ENCODE measurements at places on chromosomes 3 and 15.
A peak's percentile ranks its signal among the peaks of the same experiment; 100 is the strongest.

DNA sequence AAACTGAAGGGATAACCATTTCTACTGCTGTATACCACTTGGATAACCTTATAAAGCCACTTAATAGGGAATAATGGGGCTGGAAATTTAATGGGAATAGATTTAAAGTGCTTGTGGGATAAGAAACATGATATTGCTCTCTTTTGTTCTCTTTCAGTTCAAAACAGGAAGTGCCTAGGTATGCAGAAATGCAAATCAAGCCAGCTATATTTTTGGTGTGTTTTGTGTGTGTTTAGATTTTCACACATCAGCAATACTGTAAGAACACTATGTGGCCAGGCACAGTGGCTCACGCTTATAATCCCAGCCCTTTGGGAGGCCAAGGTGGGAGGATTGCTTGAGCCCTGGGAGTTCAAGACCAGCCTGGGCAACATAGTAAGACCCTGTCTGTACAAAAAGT is 442.3 kb upstream of the TPRG1 start:
- no peak for DNase-seq

DNA sequence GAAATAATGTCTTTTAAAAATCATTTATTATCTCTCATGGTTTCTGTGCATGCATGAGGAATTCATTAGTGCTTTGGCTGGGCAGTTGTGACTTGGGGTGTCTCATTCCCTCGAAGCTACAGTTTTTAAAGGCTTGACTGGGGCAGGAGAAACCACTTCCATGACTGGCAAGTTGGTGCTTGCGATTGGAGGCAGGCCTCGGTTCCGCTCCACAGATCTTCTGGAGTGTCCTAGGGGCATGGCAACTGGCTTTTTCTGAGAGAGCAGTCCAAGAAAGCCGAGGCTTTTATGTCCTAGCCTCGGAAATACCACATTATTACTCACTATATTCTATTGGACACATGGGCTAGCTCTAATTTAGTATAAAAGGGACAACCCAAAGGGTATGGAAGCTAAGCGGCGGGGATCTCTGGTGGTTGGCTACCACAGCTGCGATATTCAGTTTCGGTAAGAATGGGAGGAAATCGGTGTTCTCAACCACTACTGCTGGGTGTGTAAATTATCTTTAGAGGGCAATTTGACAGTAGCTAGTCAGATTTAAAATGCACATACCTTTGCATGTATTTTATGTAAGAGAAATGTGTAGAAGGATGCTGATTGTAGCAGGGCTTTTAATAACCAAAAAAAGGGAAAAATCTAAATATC is 48.8 kb upstream of the TOP2B start:
- no peak for DNase-seq

GRCh38 chr3:10468613-10469354 is 36.6 kb downstream of the ATP2B2 start:
- DNase-seq = no peak

DNA sequence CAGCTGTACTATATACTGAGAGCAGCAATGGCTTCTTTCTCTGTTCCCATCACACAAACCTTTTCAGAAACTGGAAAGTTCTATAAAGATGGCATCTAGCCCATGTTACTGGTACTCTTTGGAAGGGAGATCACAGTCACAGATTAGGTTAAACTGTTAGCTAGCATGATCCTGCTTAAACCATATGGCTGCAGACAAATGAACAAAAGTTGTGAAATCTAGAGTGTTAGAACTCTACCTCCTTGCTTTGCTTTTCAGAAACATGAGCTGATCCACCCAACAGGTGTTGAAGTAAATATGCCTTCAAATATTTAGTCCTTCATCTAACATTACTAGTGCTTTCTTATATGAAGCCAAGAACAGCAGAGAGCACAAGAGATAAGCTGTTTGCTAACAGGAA is 102.6 kb downstream of the SNRK start:
- DNase-seq = peak; percentile 42

- no peak for DNase-seq
Observed at GRCh38 chr3:149042789-149043386, 43.4 kb downstream of the HLTF start.

- DNase-seq = no peak
Observed at GRCh38 chr15:96070636-96071035, 259.9 kb upstream of the NR2F2 start.

DNA sequence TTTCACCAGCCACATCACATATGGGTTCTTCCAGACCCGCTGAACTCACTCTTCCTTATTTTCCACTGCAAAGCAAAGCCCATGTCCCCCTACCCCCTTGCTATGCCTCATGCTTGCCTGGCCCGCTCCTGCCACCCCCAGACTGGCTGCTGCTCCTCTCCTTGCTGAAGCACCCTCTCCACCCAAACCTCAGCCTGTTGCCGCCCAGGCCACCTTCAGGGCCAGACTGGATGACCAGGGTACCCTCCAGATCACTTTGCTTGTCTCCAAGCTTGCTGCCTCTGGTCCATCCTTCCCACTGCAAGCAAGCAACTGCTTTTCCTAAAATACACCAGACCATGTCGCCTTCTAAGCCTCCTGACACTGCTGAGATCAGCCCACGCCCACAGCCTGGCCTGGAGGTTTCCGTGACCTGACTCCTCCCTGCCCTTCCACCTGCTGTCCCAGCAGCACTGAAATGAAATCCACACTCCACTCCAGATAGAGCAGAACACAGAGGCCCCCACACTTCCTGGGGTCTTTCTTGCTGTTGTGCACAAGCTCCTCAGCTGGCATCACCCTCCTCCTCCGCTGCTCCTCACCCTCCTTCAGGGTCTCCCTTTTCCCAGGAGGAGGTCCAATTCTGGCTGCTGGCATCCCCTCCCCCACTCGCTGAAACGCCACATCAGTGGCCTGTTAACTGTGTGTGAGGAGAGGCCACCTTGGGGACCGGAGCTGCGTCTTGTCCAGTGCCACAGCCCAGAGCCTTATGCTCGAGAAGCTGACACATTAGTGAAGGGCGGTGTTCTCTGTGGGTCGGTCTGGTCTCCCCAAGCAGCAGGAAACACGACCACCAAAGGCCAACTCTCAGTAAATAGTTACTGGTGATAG is 99.1 kb downstream of the ADCY5 start:
- no peak for DNase-seq

GRCh38 chr3:50136714-50137405 is 18.3 kb upstream of the SEMA3F start:
- DNase-seq = no peak

DNA sequence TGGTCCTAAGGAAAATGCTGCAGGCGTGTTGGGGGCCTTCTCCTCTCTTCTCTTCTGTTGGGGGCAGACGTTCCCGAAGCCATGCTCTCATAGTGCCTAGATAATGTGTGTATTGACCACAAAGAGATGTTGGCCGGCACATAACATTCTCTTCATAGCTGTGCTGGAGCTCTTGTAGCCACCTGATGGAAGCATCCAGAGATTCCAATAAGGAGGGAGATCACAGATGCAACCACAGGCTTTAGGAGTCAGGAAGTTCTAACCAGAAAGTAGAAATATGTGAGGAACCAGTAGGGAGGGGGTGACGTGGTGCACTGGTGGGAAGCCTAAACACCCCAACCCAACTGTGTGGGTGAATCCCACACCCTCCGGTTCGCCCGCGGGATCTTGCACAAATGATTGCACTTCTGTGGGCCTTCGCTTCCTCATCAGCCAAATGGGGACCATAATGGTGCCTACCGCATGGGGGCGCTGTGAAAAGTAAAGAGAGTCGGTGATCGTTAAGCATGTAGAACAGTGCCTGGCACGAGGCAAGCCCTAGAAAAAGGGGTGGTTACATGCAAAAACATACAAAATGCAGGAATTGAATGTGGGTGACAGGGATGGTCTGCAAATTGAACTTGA is 87.8 kb downstream of the TOP2B start:
- no peak for DNase-seq

GRCh38 chr3:126692858-126693257 is 11.2 kb upstream of the CHCHD6 start:
- no peak for DNase-seq

DNA sequence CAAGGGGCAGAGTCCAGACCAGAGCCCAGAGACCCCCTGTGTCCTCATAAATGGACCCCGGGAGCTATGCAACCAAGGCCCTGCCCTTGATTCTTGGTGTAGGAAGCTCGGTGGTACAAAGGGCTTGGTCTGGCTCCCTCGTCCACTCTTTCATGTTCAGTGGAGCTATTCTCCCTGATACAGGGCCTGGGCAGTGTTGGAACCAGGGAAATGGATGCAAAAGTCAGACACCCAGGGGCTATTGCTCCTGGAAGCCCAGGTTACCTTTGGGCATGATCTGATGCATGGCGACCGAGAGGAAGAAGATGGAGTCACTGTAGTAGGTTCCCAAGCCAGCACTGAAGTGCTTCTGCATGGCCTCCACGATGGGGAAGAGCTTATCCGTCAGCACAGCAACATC is 44.5 kb downstream of the XXYLT1 start:
- no peak for DNase-seq

DNA sequence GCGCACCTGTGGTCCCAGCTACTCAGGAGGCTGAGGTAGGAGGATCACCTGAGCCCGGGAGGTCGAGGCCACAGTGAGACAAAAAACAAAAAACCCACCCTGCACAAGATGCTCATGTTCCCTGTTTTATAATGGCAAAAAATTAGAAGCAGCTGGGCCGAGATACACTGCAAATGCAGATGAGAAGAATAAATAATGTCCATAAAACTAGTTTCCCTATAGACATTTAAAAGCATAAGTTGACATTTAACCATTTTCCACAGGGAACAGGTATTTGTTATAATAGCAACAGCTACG is 537 bp upstream of the SCAP start:
- DNase-seq = peak; percentile 31

DNA sequence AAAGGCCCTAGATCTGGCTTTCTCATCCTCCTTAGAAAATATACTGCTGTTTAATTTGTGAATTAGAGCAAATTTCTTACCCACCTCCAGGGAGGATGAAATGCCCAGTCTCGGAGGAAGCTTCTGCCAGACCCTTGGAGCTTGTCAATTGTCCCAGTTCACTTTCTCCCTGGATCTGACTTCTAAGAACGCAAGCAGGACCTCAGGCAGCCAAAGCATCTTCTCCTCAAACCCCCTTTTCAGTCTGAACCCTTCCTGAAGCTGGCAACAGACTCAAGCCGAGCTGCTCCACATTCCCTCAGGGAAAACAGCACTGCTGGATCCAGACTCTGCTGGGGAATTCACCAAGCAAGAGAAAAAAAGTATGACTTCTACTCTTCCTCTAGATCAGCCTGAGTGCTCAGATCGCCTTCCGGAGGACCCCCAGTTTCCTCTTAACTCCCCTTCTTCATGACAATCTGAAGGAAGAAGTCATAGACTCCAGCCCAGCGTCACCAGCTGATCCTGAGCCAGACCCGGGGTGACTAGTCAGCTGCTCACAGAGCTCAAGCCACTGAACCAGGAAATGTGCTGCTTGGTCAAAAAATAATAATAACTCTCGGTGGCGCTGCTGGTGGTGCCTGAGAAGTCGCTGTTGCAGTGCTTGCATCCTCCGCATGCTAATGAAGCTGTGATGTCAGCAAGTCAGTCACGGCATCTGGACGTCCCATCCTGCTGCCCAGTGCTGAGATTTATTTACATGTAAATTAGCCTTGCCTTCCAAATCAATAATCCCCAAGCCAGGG is at the start of gene PRICKLE2:
PRICKLE2 (minus strand) TSS at position 641 of the 785 bp plus-strand sequence. CDS start 26,539 bp downstream, outside the sequence.
- DNase-seq = no peak

- no peak for DNase-seq
Observed at GRCh38 chr3:112629425-112629824, 11.5 kb downstream of the CCDC80 start.

GRCh38 chr3:33438881-33439545 is 1.2 kb downstream of the UBP1 start:
- DNase-seq = peak; percentile 21

DNA sequence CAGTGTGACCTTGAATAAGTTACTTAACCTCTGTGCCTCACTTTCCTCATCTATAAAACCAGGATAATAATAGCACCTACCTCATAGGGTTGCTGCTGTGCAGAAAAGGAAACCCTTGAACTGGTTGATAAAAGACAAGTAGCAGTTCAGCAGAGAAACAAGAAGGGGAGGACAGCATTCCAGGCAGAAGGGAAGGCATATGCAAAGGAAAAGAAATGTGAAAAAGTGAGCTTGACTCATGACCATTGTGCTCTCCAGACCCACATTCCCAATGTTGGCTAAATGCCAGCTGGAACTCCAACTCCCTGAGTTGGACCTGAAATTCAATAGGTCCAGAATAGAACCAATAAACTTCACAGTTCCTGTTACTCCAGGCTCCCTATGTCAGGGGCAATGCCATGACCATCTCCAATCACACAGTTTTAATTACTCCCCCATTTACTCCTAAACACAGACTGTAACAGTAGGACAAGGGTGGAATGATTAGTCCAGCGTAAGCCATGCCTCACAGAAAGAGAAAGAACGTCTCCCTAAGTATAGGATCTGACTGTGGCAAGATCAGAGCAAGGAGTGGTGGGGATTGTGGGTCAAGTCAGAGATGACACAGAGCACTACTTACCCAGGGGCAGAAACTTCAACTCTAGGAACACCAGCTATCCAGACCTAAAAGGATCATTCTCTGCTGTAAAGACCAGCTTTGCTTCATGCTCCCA is 26.9 kb downstream of the PRKAR2A start:
- DNase-seq = no peak

DNA sequence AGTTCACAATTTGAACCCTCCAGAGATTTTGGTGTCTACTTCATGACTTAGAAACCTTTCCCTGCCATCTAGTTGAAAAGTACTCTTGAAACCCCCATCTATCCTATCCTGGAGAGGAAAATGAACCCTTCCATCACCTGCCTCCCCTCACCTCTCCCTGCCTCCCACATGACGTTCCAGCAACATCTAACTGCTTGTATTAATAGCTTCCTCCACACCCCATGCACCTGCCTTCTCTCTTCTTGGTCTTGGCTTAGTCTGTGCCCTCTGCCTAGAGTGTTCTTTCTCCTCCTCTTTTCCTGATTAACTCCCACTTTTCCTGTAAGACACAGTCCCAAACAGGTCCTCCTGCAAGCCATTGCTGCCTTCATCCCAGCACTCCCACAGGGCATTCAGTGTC is 107.8 kb downstream of the LIPC start:
- no peak for DNase-seq

- DNase-seq = no peak
Observed at GRCh38 chr3:184532940-184533732, 28.4 kb upstream of the EPHB3 start.

DNA sequence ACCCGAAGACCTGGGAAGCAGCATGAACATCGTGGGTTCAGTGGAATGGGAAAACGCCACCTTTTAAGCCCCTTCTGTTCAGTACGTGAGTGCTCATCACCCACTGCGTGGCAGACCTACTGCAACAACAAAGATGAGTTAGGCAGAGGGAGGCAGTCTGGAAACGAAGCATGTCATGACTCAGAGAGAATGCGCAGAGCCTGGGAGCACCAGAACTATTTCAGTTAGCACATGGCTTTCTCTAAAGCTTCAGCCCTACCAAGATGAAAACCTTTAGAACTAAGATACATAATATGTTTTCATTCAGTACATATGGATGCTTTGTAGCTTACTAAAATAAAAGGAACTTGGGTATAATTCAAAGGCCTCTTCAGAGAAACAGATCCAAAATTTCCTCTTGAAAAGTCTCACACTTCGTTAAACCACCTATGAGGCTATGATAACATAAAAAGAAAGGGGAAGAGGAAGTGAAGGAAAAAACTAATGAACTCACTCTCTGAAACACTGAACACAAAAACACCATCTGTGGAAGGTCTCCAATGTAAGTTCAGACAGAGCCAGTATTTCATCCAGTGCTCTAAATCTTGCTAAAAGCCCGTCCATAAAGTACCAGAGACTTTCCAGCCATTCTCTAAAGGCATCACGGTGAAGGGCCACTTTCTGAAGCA is 140.1 kb downstream of the OCA2 start:
- no peak for DNase-seq

GRCh38 chr3:108029466-108029865 is 61.4 kb downstream of the CD47 start:
- DNase-seq = no peak
